ENCODE measurements at places on chromosomes 6 and 20.

GRCh38 chr20:39112178-39112743 is 150.1 kb downstream of the DHX35 start:
- peak; percentile 12 for DNase-seq

DNA sequence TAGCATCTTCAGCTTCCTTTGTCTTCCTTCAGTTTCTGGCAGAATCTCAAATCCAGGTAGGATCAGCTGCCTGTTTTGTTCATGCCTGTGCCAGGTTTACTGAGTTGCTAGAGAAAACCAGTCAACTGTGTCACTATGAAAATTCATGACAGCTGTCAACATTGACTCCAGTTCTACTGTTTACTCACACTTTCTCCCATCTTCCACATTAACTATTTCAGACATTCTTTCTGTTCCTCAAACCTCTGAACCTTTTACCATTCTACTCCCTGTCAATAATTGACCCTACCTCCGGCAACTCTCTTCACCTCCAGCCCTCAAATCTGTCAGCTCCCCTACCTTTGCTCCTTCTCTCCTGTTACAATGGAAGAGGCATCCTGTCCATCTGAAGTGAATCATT is 8.5 kb downstream of the ENPP4 start:
- no peak for DNase-seq

- DNase-seq = no peak
These were observed 36.5 kb downstream of the SGK1 start for GRCh38 chr6:134281388-134281787.

- DNase-seq = peak; percentile 59
These were observed 107.0 kb upstream of the FOXO3 start for GRCh38 chr6:108453601-108454185.

DNA sequence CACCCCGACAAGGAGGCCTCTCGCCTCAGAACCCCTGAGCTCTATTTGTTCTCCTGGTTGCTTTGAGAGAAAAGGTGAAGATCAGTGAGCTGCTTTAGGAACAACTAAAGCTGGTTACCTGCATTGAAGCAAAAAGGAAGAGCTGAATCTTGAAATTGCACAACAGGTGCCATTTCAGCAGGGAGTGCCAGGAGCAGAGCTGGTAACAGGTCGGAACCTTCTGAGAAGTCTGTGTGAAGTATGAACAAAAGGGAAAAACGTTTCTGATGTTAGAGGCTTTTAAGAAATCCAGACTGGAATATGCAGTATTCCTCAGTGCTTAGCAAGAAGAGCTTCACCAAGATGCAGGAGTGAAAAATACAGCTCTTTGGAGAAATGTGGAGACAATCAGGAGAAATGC is 164.0 kb downstream of the TMEM242 start:
- DNase-seq = no peak

DNA sequence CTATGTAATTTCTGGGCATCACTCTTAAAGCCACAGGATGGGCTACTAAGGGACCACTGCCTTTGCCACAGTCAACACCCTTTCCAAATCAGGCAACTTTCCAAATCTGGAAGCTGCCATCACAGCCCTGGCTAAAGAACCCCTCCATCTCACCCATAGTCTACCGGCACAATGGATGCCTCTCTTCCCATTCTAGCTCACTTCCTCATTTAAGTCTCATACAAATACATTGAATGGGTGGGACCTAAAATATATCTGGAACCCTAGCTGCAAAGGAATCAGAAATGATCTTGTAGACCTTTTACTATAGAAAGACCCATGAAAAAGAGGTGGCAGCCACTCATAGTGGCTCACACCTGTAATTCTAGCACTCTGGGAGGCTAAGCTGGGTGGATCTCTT is 3.3 kb upstream of the TREML4 start:
- no peak for DNase-seq

DNA sequence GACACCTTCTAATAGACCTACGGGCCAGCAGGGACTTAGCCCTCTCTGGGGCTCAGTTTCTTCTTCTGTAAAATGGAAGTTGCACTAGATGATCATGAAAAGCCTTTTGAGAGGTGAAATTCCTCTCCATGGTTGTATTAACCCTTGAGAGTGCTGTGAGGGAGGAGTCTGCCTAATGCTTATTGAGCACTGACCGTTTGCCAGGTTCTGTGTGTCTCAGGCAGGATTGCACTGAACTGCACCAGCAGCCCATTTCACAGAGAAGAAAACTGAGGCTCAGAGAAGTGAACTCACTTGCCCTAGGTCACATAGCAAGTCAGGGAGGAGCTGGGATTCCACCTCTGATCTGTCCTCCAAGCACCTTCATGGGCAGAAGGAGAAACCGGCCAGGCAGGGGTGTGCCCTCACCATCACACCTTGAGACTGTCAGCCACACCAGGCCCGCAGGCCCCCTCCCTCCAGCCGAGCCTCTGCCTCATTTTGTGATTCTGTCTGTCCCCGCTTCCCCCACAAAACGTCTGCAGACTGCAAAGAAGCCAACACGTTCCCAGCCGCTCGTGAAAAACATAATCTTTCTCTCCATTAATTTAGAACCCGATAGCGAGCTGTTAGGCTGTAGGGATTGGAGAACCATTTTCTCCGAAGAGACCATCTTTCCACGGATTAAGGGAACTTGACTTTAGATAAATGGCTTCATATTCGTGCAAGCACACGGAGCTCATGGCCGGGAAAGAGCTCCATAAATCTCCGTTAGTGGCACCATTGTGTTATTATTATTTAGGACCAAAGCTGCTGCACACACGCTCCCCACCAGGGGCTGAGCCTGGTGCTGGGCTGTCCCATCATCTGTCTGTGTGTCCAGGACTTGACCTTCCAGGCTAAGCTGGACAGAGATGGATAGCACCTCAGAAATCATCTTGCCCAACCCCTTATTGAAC is 46.0 kb downstream of the KIAA1755 start:
- no peak for DNase-seq

DNA sequence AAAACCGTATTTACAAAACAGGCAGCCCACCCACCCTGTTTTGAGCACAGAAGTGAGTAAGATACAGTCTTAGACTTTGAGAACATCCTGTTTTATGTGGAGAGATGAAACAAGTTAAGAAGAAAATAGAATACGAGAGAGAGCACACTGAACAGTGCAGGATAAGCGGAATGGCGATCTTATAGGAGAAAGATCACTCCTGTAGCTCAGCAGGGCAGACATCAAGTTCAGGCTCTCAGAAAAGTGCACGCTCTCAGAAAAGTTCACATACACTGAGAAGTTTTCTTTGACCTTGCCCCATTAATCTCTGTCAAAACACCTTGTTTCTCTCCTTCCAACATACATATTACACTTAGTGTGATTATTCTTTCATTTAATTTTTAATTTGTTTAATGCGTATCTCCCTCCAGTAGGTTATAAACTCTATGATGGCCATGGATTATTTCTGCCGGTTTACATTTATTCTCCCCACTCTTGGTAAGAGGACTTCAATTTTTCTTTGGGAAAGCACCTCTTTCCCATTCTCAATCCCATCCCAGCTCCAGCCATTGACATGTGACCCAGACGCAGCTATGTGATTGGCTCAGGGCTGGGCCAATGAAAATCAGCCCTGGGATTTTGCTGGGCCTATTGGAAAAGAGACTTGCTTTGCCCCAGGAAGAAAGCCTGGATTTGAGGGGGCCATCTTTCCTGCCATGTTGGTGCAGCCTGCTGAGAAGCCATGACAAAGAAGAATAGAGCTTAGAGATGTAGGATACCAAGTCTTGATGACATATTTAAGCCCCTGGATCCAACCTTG is 16.2 kb downstream of the KCNB1 start:
- DNase-seq = no peak

DNA sequence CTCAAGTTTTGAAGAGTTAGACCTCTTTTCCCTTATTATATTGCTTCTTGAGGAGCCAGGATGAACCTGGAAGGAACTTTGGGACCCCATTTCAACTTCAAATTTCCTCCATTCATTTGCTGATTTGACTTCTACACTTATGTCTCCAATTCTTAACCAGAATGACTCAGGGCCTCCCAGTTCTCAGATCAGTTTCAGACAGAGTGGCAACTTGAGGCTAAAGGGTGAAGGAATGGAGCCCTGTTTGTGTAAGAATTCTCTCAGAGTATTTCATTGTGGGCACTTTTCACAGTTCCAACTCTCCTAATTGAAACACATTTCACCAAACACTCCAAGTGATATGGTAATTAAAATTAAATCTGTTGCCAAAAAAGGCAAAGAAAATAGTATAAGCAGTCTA is 109.0 kb upstream of the FLRT3 start:
- no peak for DNase-seq

- no peak for DNase-seq
These were observed 49.4 kb downstream of the PYGB start for GRCh38 chr20:25297141-25297905.

DNA sequence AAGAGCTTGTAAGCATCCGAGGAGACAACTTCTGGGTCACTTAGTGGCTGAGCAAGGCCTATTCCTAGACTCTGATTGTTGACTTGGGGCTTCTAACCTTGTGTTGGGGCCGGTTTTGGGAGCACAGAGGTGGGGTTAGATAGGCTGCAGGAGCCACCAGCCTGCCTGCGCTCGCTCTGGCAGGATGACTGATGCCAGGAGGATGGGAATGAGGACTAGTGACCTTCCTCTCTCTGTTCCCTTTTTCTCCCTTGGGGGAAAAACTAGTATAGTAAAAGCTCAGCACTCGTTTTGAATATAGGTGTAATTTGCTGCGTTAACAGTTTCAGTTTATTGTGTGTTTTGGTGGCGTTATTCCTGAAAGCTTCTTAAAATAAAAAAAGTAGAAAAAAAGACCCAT is 141.5 kb downstream of the ARID1B start:
- no peak for DNase-seq

GRCh38 chr6:116278854-116279231 is 887 bp downstream of the TSPYL1 start:
- DNase-seq = peak; percentile 13

GRCh38 chr6:137227871-137228302 is 8.7 kb upstream of the IFNGR1 start:
- DNase-seq = no peak

- no peak for DNase-seq
These were observed 9.0 kb downstream of the FAM110A start for GRCh38 chr20:842547-842940.

DNA sequence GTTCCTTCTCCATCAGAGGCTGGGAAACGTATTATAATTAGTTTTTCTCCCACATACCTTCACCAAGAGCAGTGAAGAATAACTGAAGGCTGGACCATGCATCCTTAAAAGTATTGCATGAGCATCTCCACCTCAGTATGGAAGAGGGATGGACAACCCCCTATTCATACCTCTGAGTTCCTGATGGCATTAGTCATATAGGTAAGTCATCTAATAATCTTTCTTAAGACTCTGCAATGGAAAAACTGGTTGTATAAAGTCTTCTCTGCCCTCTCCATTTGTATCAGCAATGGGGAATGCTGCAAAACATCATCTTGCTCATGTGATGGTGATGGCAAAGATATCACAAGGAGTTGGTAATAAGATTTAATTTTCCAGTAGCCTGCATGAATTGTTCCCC is 24.5 kb downstream of the PGM3 start:
- DNase-seq = no peak

Data from astrocyte of the cerebellum (primary cell).